ENCODE measurements at places on chromosomes 3 and 15.

GRCh38 chr15:41940441-41940857 lies 31.9 kb downstream of the EHD4 start:
- DNase-seq, result peak; percentile 58

- DNase-seq, result no peak
Measured at GRCh38 chr3:122969585-122970469, 57.7 kb downstream of the SEMA5B start.

- no peak for DNase-seq
Measured at GRCh38 chr3:66863205-66864111, 134.6 kb upstream of the KBTBD8 start.

DNA sequence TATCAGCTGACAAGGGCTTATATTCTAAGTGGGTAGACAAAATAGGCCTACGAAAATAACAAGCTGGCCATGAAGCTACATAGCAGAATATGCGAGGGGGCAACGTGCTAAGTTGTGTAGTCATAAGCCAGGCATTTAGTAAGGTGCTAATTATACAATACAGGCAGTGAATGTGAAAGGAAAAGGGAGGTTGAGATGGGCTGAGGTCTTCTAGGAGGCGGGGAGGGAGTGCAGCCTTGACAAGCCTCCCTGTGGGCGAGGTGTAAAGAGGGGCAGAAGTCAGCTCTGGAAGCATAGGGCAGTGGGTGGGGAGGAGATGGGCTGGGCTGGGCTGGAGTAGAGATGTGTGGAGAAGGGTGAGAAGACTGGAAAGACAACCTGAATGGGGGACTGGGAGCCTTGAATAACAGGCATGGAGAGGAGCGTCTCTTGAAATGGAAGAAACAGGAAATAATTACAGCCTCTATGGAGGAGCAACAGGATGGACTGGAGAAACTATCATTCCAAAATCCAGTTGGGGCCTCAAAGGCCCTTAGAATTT lies 1.2 kb downstream of the TIGIT start:
- no peak for DNase-seq

DNA sequence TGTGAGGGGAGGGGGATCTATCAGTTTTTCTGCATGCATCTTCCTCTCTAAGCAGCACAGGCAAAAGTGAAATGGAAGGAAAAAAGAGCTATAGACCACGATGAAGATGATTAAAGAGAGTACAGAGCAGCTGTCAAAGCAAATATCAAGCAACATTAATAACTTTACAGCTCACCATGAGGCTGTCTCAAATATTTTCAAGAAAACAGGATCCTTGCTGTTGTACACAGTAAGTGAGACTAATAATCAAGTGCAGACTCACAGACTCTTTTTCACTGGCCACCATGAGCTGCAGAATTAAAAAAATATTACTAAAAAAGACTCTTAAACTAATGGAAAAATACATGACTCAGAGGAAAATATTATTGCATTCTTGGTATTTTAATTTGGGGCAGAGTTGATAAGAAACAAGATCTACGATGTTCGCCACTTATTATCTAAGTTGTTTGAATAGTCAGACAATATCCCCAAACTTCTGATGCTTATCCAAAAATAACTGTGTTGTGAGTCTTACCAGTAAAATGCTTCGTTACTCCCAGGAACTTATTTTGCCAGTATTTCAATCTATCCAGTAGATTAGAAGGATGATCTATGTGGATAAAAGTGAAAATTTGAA lies 817.5 kb upstream of the ALCAM start:
- DNase-seq, result no peak

DNA sequence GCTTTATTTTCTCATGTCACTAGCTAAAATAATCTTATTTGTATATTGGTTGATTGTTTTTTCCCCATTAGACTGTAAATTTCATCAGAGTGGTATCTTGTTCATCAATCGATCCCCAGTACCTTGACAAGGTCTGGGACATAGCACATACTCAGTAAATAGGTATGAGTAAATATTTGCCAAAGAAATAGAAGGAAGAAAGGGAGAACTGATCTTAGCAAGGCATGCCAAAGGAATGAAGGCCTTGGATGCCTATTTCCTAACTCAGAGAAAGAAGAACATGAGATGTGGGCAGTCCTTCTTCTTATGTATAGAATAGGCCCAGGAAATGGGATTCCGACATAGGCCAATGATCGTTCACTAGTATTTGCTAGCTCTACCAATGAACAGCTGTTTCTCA lies 54.7 kb downstream of the ISL2 start:
- DNase-seq, result no peak

- DNase-seq, result no peak
Measured at GRCh38 chr3:3665546-3665945, 133.7 kb upstream of the LRRN1 start.

- DNase-seq, result no peak
Measured at GRCh38 chr3:143267989-143268388, 148.4 kb downstream of the CHST2 start.

GRCh38 chr3:129837065-129837642 lies 56.4 kb downstream of the TMCC1 start:
- no peak for DNase-seq

GRCh38 chr3:128504533-128504915 lies 11.5 kb upstream of the GATA2 start:
- no peak for DNase-seq

GRCh38 chr3:105118905-105119304 lies 247.8 kb upstream of the ALCAM start:
- DNase-seq, result no peak

DNA sequence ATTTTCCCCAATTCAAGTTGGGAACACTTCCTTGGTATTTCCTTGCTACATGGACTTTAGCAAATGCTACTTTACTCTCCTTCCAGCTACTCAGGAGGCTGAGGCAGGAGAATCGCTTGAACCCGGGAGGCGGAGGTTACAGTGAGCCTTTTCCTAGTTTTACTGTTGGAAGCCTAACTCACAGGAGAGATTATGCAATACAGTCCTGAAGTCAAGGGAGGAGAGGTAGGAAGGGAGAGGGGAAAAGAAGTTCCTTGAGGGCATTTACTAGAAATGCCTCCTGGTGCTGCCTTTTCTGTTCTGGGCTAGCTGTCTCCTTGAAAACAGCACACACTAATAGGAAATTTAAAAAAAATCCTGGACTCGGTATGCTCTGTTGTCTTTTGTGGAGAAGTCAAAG lies 6.2 kb downstream of the HHLA2 start:
- DNase-seq, result no peak

- peak; percentile 72 for DNase-seq
Measured at GRCh38 chr15:74384881-74385643, 17.6 kb upstream of the CYP11A1 start.

DNA sequence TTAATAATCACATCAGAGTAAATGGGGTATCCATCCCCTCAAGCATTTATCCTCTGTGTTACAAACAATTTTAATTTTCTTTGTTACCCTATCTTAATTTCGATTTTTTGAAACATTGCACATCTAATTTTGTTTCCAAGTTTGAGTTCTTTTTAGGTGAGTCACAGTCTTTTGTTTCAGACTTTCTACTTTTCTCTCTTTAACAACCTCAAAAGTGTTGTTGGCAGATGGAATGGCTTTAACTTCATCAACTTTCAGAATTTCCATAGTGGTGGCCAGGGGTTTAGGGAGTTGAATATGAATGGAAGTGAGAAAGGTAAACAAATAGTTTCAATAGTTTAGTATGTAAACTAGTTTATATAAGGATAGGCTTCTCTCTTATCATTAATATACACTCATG lies 223.0 kb upstream of the MLF1 start:
- no peak for DNase-seq

DNA sequence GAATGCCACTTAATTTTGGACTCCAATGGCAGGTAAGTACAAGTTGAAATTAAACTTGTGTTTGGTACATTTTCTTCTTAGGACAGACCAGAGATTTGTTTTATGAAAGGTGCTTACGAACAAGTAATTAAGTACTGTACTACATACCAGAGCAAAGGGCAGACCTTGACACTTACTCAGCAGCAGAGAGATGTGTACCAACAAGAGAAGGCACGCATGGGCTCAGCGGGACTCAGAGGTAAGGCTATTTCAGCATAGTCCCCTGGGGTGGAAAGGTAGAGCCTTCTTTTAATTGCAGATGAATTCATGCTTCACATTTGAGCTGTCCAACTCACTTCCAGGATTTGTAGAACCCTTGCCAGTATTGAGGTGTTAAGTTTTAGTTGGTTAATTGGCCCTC lies 51.4 kb downstream of the ASTE1 start:
- DNase-seq, result no peak

- no peak for DNase-seq
Measured at GRCh38 chr3:9136746-9137465, 112.5 kb downstream of the SRGAP3 start.

DNA sequence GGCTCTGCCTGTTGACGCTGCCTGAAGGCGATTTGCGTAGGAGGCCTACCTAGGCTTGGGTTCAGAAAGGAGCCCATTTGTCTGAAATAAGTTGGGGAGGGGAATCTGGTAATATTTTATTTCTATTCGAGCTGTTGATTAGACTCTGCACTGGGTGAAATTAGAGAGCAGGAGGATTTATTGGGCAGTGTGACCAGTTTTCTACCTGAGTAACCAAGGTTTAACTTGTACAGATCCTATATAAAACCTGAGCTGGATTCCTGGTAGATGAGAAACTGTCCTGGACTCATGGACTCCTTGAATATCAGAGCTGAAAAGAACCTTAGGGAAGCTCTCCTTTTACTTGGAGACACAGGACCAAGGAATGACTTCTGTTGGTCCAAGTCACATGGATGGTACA lies 19.6 kb upstream of the GPR156 start:
- no peak for DNase-seq

DNA sequence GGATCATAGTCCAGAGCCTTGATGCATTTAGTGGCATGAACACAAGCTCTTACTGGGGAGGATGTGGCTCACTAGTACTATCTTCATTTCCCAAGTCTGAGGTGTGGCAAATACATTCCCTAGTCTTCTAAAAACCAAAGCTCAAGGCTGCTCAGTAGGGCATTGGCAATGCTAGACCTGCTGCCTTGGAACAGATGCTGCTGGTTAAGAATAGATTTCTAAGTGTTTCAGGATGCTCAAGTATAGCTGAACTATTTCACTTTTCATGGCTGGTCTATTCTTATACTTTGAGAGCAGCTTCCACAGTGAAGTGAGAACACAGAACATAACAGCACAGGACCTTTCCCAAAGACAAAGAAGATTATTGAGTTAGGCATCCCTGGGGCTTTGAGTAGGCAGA lies 178.8 kb downstream of the CHST2 start:
- no peak for DNase-seq

DNA sequence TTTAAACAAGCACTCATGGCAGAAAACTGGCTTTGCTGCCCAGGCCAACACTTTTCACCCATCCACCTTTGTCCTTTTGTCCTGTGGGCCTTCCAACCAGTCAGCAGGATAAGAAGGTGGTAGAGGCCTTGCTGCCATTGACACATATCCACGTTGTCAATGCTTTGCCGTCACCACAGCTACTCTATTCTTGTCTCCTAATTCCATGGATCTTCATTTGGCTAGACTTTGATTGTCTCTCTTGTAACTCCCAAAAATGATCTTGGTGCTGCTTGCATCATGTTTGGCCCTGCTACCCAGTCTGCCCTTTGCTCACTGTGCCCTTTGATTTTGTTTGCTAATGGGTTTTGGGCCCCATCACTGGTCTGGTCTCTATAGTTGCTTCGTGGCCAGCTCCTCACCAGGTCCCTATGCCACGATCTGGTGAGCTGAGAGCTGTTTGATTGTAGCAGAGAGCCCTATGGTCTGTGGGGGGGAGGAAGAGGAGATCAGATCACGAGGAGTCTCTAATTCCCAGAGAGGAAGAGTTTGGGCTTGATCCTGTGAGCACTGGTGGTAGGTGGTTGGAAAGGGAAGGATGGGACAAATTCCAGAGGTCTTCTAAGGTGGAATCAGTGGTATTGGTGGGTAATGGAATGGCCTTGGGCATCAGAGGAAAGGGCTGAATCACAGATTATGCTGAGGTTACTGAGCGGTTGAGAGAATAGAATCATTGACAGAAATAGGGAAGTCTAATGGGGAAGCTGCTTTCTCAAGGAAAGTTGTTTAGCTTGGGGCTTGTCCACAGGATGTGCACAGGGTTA lies 40.3 kb downstream of the ABHD2 start:
- no peak for DNase-seq

DNA sequence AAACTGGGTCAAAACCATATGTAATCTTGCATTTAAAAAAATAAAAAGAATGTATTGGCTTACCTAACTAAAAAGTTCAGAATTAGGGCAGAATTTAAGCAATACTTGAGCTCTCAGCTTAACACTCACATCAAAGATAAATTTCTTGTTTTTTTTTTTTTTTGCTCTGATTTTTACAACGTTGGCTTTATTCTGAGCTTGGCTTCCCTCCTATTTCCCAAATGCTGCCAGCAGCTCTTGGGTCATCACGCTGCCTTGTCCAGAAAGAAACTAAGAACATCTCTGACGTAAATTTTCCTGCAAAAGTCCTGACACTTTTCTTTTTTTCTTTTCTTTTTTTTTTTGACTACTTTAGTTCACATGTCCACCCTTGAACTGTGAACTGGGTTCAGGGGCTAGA lies 150.6 kb upstream of the TGFBR2 start:
- no peak for DNase-seq

GRCh38 chr3:11995120-11995519 lies 9.1 kb upstream of the SYN2 start:
- no peak for DNase-seq

DNA sequence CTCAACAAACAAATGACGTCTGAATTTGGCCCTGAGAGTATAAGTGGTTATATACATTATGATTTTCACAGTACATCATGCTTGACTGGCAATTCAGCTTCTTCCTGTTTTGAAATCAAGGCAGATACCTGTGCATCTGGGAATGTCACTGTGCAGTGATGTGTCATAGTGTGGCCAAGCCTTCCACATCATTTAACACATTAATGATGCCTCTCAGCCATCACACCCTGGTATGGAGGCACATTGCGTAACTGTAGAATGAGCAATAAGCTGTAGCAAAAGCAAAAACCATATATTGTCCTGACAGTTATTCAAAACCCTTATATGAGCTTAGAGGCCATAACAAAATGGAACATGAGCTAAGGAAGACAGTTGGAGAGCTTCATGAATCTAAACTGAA lies 246.0 kb downstream of the EPHA3 start:
- no peak for DNase-seq

- peak; percentile 65 for DNase-seq
Measured at GRCh38 chr15:31265871-31266711, 60.5 kb upstream of the KLF13 start.

- no peak for DNase-seq
Measured at GRCh38 chr3:188283347-188283746, 129.4 kb downstream of the LPP start.

DNA sequence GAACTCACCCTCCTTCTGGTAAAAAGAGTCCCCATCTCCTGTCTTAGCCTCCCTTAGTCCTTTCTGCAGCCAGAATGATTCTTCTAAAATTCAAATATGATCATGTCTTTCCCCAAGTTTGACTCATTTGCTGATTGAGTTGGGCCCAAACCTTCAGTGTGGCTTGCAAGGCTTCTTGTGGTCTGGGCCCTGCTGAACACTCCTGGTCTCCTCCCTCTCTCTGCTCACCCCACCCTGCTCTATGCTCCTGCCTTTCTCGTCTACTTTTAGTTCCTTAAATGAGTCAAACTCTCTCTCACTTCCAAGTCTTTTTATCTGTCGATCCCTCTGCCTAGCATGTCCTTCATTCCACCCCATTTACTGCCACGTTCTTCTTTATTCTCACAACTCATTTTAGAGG lies 72.6 kb downstream of the CCR1 start:
- no peak for DNase-seq
